ENCODE measurements at places on chromosomes 12 and 14.

DNA sequence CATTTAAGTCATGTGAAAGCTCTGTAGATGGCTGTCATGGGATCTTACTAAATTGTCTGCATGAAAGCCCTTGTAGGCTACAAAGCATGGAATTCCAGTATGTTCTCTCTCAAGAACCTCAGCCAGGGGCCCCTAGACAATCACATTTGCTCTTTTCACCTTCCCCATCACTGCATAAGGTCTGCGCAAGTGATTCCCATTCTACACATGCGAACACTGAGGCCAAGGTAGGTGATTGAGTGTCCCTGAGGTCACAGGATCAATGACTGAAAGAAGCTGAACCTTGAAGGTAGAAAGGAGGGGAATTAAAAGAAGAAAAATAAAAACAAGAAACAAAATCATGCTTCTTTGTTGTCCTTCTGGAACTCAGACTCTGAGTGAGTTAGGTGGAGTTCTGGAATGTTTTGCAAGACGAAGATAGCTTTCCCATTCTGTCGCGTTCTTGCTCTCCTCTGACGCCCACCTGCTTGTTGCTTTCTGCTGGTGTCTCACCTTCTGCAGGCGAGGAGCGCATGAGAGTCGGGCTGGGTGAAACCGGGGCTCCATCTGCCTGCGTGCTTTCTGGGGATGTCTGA lies 79.9 kb downstream of the SPRING1 start:
- DNase-seq, result no peak

DNA sequence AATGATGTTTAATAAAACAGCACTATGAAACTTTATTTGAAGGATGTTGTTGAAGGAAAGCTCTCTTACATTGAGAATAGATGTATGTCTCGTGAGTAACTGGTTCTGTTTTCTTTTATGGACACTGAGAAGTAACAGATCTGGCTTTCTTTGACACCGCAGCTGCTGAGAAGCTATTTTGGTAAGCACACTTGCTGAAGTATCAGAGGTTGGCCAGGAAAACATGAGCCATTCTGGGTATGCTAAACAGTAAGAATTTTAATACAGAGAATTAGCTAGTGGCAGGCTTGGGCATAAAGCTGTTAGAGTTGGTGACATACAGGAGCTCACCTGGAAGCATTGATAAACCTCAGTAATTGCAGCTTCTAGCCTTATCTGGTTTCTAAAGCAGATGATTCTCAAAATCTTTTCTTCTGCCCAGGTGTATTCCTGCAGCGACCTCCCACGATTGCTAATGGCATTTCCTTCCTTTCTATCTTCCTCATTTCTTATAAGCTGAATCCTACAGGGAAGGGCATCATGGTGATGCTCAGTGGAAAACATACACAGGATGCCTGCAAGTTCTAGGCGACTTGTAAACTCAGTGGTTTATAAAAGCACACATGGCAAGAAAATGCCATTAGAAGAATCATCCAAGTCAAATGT lies 291.6 kb upstream of the SLC16A7 start:
- DNase-seq, result no peak

DNA sequence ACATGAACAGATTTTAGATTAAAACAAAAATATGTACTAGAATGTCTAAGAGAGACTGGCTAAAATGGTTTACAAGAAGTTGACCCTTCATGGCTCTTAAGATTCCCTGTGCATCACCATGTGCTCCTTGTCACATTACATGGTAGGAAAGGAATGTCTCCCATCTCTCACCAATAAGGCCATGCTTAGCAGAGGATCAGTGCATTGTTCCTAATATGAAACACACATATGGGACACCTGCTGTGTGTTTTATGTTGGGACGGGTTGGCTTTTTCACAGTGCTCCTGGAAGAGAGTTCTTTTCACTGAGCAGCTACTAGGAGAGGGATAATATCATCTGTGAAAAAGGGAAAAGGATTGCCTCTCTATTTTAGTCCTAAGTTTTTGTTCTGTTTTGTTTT lies 9.6 kb downstream of the PFKM start:
- no peak for DNase-seq

DNA sequence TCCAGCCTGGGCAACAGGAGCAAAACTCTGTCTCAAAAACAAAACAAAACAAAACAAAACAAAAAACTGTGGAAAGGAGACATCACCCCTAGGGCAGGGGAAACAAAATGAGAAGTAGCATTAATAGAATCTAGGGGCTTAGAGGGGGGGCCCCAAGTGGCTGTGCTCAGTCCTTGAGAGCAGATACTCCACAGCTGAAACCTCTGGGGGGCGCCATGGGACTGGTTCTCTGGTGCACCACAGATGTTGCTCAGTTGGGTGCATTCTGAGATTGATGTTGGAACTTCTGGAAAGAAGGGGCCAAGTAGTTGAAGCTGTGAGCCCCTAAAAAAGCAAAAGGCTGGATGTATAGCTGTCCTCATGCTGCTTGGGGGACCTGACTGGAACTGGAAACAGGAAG lies 11.8 kb upstream of the SYNE2 start:
- no peak for DNase-seq

- peak; percentile 4 for DNase-seq
These were observed 1.9 kb downstream of the BCL7A start for GRCh38 chr12:122023339-122024131.

- DNase-seq, result no peak
These were observed 48.8 kb downstream of the SLC38A1 start for GRCh38 chr12:46219877-46220655.

DNA sequence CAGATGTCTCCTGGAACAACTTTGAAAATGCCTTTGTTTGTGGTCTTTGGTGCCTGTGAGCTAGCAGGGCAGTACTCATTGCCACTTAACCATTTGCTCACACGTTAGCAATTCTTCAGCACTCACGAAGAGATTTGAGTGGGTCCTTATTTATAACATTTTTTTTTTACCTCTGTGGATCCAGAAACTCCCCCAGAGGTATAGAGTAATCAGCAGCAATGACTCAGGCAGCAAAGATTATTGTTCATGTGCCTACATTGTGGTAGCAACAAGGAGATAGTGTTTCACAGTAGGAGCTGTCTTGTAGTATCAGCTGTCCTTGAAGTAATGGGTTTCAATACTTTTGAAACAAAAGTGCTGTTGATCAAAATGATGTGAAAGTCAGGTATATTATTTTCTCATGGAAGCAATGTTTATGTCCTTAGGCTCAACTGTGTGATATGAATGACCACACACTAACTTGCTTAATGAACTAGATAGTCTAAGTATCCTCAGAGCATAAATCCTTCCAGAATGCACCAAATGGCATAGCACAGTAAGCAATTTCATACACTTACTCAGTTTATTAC lies 304.1 kb downstream of the EGLN3 start:
- no peak for DNase-seq

GRCh38 chr12:54020591-54021405 lies 7.4 kb upstream of the HOXC6 start:
- DNase-seq, result no peak

GRCh38 chr14:78131616-78132015 lies 38.6 kb upstream of the NRXN3 start:
- no peak for DNase-seq

DNA sequence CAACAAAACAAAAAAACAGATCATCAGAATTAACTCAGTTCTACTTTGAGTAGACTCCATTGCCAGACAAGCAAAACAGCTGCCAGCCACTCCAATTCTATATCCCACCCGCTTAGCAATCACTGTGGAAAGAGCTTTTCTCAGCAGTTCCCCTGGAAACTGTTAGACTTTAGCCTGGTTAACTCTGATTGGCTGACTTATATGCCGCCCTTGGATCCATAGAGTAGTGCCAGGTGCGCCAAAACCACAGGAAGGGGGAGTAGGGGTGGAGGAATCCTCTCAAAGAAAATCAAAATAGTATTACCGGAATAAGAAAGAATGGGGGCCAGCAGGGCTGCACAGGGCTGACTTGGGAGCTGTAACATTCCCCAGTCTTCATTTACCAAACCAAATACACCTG lies 5.4 kb upstream of the EML5 start:
- no peak for DNase-seq

GRCh38 chr12:120276734-120277133 lies 11.2 kb upstream of the PXN start:
- no peak for DNase-seq

DNA sequence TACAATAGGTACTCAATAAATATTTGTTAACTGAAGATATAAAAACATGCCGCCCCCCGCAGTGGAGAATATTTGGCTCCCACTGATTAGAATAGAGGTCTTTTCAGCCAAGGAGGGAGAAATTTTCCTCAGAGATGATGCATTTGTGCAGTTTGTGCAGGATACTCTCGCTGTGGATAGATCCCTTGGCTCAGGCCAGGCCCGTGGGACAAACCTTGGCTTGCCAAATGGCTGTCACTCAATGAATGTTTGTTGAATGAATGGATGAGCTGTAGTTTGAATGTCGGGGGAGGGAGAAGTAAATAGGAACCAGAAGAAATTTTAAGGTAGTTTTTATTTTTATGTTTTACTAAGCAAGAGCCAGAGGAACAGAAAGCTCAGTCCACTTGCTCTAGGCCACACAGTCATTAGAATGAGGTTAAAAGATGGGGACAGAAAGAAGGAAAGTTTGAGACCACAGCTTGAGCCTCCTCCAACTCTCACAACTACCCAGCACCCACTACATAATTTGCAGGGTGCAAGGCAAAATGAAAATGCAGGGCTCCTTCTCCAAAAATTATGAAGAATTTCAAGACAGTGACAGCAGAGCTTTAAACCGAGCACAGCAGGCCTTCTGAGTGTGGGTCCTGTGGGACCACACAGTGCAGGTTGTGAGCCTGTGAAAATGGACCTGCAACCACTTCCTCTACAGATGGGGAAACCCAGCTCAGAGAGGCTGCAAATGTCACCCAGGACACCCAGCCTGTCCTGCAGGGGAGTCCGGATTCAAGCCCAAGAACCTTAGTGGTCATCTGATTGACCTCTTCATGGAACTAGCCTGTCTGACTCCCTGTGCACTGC lies 51.4 kb downstream of the WSCD2 start:
- no peak for DNase-seq

DNA sequence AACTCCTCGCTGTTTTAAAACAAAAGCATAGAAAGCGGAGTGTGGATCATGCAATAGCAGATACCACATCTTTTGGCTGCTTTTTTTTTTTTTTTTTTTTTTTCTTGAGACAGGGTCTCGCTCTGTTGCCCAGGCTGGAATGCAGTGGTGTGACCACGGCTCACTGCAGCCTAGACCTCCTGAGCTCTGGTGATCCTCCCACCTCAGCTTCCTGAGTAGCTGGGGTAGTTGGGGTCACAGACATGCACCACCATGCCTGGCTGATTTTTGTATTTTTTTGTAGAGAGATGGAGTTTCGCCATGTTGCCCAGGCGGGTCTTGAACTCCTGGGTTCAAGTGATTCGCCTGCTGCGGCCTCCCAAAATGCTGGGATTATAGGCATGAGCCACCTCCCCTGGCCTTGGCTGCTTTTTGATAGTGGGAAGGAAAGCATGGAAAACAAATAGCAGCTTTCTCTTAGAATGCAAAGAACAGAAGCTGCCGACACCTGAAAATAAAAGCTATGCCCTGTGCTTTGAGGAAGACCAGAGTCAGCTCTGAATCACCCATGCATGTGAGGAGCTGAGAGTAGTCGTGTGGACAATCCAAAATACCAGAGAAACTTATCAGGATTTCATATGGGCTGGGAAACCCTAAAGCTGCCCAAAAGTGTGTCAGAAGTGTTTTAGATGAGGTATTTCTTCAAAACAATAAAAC lies 3.6 kb upstream of the ELK3 start:
- DNase-seq, result no peak

GRCh38 chr14:78946949-78947348 lies 776.8 kb downstream of the NRXN3 start:
- no peak for DNase-seq

Data from Kasumi-1 (cell line).